Stimulated activated naive CD8-positive, alpha-beta T cell treated with anti-CD3 and anti-CD28 coated beads, Interleukin-15, Interleukin-2, amounts not matched to agents 100 U/mL and 50 U/mL, for 24 hours (primary cell): ENCODE measurements at places on chromosomes 5 and 9.

GRCh38 chr5:33161421-33161820 lies 279.3 kb upstream of the TARS1 start:
- no peak for DNase-seq

DNA sequence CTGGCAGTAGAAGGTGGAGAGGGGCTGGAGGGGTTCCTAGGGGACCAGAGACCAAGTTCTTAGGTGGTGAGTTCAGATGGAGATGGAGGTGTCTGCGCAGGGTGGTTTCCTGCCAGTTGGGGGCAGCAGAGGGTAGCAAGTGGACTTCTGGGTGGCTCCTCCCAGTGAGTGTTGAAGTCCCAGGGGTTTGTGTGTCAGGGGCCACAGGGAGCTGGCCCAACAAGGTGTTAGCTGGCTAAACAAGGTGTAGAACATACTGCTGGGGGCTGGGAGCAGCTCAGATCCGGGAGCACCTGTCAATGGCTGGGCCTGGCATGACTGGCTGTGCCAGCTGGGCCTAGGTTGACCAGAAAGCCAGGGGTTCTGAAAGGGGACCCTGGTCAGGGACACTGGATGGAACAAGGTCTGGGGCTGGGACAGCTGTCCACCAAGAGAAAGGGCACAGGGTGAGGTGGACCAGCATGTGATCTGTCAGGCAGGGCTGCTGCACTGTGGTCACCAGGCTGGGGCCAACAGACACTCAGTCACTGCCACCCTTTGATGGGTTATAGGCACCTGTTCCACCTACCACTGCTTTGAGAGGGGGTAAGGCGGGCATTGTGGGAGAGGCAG lies 35.6 kb downstream of the DAB2IP start:
- peak; percentile 78 for DNase-seq

DNA sequence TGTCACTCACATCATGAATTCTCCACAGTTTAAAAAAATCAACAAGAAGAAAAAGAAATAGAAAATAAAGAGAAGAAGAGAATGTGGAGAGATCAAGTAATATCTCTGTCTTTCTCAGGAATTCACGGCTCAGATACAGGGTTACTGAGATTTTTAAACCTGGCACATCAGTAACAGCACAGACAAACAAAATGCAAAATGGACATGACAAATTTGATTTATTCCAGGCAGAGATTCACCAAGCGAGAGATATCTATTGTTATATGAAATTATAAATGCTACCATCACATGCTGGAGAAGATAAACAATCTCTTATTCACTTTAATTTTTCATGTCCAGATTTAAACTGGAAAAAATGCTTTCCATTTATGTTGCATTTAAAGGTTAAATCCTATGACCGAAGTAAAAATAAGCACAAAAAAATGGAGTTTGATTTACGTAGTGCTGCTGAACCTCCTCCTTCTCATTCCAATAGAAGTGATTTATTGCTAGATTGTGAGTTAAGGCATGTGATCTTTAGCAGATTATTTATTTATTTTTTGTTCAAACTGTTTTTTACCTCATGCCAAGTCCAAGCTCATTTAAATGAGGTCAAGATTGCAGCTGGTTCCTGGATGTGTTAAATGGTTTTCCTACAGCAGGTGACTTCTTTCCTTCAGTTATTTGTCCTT lies 926.4 kb downstream of the MAT2B start:
- DNase-seq: no peak

GRCh38 chr9:15386465-15386864 lies 36.2 kb upstream of the SNAPC3 start:
- no peak for DNase-seq

- DNase-seq: no peak
Observed at GRCh38 chr5:146313027-146313426, 25.6 kb upstream of the POU4F3 start.

DNA sequence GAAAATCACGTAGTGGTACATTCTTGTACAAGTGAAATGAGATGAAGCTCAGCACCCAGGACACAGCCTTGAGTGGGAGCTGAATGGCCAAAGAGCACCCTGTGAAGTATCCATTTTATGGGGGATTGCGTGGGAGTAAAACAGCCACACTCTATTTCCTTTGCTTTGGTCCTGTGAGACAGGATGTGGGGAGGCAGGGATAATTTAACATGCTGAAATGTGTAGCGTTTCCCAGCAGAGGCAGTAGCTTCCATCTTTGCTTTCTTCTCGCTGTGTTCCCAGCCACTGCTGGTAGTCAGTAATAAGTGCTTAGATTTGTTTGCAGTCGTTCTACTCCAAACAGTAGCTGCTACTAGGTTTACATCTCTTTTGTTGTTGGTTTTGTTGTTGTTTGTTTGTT lies 4.4 kb downstream of the IL31RA start:
- DNase-seq: no peak

DNA sequence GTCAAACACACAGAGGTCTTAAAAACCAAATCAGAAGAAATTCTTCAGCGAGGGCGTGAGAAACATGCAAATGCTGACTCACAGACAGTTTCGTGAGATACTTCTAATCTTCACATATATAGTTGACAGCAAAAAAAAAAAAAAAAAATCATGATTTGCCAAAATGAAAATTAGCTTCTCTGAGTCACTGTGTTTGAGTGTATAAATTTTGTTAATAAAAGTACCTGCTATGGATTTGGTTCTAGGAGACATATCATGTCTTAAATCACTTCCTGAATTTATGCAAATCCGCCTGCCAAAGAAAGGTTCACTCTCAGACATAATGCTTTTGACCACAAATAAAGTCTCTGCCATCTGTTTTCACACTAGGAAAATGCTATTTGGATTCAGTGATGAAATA lies 114.3 kb downstream of the SLC1A3 start:
- DNase-seq: no peak

DNA sequence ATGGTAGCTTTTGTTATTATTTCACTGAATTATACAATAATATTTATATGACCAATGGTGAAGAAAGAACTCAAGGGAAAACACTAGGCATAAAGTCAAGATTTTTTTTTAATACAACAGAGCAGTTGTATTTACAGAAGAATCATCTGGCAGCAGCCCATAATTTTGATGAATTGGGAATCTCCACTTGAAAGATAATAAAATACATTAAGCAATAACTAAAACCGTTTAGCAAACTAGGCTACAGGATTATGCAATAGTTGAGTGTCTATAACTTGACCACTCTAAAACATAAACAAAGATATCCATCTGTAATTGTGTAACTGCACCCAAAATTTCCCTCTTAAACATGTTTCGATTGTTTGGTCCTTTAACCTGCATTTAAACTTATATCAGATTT lies 80.8 kb downstream of the SNCAIP start:
- DNase-seq: no peak

- no peak for DNase-seq
Observed at GRCh38 chr5:140647042-140647419, 399 bp downstream of the NDUFA2 start.

- DNase-seq: no peak
Observed at GRCh38 chr5:181259974-181260719, 796 bp downstream of the TRIM52 start.

GRCh38 chr5:106875591-106876297 lies 795.0 kb downstream of the EFNA5 start:
- peak; percentile 21 for DNase-seq

GRCh38 chr9:81394881-81395675 lies 294.3 kb downstream of the TLE1 start:
- no peak for DNase-seq

DNA sequence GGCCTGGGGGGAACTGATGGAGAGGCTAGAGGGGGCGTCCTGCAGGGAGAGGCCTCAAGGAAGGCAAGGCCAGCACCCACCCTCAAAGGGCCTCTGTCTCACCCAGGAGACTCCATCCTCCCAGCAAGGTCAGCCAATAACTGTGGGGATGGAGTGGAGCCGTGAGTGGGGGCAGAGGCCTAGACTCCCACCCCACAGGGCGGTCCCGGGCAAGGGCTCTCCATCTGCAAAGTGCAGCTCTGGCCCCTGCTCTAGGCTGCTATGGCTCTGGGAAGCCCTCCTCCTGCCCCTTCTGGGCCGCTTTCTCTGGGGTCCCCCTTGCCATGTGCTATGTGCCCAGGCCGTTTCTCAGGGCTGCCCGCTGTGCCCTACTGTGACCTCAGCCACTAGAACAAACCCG lies 14.0 kb downstream of the FPGS start:
- no peak for DNase-seq

DNA sequence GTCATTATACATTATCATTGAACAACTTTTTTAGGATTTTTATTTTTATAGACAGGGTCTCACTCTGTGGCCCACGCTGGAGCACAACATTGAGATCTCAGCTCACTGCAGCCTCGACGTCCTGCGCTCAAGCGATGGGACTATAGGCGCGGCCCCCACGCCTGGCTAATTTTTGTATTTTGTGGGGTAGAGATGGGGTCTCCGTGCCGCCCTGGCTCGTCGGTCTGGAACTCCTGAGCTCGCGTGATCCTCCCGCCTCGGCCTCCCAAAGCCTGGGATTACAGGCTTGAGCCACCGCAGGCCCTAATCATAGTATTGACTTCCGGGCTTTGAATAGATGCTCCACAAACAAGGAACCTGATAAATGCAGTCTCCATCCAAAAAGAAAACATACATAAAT lies 1.4 kb upstream of the EDF1 start:
- no peak for DNase-seq

DNA sequence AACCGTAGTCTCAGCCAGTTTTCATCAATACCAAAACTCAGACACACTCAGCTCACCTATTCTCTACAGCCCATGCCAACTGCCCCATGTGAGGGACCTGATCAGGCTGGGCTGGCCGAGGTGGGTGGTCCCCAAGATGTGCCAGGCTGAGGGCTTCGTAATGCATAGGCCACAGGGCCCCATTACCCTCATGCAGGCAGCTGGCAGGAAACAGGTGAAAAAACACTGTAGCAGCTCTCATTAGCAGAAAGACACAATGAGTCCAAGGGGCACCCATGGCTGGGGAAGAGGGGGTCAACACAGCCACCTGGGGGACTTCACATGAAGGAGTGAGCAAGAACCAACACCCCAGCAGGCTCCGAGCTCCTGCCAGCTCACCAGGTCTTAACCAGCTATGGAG lies 8.2 kb downstream of the IPPK start:
- no peak for DNase-seq

DNA sequence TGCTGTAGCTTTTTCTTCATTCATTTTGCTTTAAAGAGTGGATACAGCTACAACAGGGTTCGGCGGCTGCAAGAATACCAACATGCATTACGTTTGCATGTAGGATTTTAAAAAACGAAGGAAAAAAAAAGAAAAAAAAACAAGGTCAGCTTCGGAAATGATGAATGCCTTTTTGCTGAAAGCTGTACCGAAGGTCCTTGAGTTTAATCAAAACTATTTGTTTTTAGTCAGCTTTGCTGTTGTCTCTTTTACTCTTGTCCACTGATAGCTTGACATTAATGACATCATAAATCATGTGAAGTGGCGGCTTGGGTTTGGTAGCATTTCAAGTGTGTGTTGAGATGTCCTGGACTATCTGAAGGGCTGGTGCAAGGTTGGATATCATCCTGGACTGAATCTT lies 779.1 kb downstream of the NR2F1-AS1 start:
- no peak for DNase-seq

DNA sequence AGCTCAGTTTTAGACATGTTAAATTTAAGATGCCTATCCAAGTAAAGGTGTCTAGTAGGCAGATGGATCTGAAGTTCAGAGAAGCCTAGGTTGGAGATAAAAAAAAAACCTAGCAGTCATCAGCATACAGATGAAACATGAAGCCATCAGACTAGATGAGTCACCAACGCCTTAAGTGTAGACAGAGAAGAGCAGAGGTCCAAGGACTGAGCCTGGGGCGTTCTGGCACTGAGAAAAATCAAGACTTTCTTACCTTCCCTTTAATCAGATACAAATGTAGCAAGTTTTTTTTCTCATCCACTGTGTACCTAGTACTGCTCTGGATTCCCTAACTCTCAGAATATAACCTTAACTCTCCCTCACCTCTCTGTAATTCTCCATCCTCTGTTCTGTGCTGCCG lies 97.3 kb downstream of the SIL1 start:
- DNase-seq: no peak

DNA sequence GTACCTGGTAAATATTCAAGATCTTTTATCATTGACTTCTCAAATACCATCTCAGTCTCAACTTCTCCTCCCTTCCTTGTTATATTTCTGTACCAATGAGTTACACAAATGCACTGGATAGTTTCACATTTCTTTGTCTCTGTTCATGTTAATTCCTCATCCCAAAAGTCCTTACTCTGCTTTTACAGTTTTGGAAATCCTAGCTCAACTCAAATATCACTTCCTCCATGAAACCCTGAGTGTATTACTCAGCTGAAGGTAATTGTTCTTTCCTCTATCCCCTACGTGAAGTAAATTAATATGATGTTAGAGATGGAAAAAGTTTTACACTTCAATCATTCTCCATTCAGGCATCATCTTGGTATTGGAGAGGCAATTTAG lies 241.5 kb downstream of the TLE4 start:
- no peak for DNase-seq

DNA sequence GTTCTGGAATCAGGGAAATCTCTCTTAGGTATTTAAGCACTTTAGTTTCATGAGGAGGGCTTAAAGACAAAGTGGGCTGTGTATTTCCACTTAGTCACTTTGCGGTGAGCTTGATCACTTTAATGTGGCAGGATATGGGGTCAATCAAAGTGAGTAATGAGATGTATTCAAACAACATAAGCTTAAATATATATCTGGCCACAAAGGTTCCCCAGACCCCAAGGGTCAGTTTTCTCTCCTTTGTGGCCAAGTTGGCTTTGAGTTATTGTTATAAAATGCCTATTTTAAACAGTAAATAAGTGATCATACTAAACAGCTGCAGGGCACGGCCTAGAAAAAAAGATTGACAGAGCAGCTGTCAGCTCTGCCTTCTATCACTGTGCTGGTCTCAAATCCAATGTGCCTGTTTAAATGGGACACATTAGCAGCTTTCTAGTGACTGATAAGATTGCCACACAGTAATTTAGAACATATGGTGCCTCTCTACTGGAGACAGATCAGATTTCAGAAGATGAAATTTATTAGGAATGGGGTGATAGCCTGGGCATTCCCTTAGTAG lies 363.9 kb downstream of the AGTPBP1 start:
- peak; percentile 4 for DNase-seq

- no peak for DNase-seq
Observed at GRCh38 chr5:38023371-38023770, 183.5 kb upstream of the GDNF start.

DNA sequence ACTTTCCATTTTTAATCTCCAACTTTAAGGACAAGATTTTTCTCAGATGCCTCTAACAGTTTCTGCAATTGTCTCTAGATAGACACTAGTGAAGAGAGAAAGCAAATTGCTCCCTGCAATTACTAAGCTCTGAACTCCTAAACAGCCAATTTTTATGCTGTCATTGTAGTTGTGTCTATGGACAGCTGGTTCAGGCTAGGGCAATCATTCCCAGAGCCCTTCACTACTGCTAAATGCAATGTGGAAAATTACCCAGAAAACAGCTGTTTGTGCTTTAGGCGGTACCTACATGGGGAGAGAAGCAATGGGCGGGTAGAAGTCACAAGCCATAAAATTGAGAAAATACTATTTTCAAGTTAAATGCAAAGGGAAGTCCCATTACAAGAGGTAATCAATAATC lies 211.6 kb downstream of the SPOCK1 start:
- no peak for DNase-seq

DNA sequence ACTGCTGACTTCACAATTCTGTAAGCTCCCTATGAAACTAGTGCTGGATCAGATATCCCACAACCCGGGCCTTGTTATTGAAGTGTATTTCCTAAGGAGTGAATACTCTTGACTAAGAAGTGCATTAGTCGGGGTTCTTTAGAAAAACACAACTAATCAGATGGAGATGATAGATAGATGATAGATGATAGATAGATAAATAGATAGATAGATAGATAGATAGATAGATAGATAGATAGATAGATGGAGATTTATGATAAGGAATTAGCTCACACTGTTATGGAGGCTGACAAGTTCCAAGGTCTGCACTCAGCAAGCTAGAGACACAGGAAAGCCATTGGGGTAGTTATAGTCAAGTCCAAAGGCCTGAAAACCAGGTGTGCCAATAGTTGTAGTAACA lies 214.6 kb upstream of the COX7C start:
- DNase-seq: no peak
